RWPE1 (cell line): ENCODE measurements at places on chromosomes 16 and 17.

GRCh38 chr17:18280249-18280648, 19.8 kb downstream of the MIEF2 start:
- DNase-seq = no peak

GRCh38 chr16:8764525-8765250, 32.8 kb downstream of the TMEM186 start:
- no peak for DNase-seq

- DNase-seq = no peak
These were observed 4.9 kb downstream of the MYLK3 start for GRCh38 chr16:46743232-46743719.

DNA sequence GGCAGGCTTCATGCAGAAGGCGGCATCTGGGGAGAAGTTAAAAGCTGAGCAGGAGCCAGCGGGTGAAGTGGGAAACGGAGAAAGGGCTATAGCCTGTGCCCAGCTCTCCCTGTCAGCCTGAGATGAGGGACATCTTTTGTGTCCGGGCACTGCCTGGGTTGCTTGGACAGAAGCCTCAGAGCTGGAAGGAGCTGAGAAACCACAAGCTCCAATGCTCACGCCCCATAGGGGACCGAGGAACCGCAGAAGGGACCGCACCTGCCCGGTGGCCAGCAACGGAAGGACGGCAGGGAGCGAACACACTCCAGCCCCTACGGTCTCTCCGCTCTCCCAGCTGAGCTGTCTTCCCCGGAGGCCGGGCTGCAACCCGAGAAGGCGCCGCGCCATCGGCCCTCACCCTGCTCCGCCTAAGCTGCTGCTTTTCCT, 175.8 kb downstream of the NPIPB11 start:
- DNase-seq = no peak

DNA sequence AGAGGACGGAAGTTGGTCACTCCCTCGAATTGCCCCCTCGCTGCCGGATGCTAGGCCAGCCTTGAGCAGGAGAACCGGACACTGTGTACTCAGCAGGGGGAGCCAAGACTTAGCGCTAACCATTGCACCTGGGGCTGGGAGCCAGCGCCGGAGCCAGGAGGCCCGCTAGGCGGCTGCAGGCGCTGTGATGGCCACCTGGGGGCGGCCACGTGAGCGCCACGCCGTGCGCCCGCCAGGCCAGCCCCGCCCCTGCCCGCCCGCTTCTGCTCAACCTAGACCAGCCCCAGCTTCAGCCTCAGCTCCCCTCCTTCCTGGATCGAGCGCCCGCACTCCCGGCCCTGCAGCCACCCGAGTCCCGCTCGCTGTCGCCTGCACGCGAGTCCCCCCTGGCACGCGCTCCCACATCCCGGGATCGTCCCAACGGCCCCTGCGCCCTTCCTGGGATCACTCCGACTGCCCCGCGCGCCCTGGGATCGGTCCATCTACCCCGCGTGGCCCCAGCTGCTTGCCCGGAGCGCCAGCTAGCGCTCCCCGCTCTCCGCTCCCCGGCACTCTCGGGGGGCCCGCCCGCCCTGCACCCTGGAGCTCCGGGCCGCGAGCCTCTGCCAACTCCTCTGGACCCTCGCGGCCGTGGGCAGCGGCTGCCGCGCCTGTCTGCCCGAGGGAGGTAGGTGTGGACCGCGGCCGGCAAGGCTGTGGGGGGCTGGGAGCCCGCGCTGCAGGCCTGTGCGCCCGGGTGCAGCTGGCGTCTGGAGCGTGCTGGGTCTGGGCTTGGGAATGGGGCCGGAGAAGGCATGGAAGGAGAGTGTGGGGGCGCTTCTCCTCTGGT, at the start of gene EEF2K:
EEF2K (plus strand) TSS at position 266 of the 829 bp plus-strand sequence. CDS start 19,452 bp downstream, outside the sequence.
- peak; percentile 93 for DNase-seq
